ENCODE measurements at places on chromosomes 5 and 9. TPM values are rescaled to one million over a fixed set of nuclear protein-coding genes. Genes with fewer than 3 reads are reported as not detected.
A peak's percentile ranks its signal among the peaks of the same experiment; 100 is the strongest.

ZNF618 gene
- 3.7 TPM for total RNA-seq

GRXCR2 gene
- total RNA-seq = not detected

DNA sequence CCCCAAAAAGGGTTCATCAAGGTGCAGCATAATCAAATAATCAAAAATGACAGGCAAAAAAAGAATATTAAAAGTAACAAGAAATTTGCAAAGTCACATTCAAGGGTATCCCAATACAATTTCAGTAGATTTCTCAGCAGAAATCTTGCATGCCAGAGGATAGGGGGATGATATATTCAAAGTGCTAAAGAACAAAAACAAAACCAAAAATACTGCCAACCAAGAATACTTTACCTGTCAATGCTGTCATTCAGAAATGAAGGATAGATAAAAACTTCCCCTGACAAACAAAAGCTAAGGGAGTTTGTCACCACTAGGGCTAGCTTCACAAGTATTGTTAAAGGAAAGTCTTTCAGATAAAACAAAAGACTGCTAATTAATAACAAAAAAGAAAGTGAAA lies 68.7 kb upstream of the EDIL3 start:
- DNase-seq = no peak

- DNase-seq = no peak
These were observed 90.6 kb upstream of the CLINT1 start for GRCh38 chr5:157949520-157949919.

GRCh38 chr5:14041528-14042192 lies 97.2 kb upstream of the DNAH5 start:
- peak; percentile 75 for DNase-seq

DNA sequence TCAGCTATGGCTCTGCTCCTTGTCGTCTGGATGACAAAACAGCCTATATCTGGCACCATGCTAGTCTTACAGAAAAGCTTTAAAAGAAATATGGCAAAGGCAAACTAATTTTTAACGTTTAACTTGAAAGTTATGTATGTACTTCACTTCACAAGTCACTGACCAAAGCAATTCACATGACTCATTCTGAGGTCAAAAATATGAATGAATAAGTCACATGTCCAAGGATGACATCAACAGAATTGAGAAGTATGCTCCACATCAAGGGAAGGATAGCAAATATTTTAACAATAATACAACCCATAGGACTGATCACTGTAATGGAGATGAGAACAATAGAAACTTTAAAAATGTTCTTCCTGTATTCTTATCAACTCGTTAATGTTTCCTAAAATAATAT lies 1072.6 kb upstream of the NUDT12 start:
- DNase-seq = peak; percentile 14

PRRX2 gene
- not detected for total RNA-seq

ACTBL2 gene
- not detected for total RNA-seq

DNA sequence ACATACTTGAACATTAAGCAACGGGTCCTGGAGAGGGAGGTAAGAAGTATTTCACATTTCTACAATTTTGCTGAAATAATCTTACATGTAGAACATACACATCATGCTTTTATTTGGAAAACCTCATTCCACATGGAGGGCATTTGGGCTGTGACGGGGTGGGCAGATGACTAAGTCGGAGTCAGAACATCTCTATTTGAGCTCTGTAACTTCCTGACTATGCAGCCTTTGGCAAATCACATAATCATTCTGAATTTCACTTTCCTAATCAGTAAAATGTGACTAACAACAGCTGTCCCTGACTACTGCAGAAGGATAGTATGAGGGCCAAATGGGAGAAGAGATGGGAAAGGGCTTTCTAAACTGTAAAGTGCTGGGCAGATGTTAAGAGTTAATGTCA lies 17.1 kb upstream of the IL6ST start:
- DNase-seq = peak; percentile 92

IFNK gene
- total RNA-seq = not detected

HAPLN1 gene
- total RNA-seq = under 0.01 TPM

GRCh38 chr9:5442400-5443011 lies 4.8 kb upstream of the PLGRKT start:
- DNase-seq = peak; percentile 63

EMB gene
- 48.6 TPM for total RNA-seq

DNA sequence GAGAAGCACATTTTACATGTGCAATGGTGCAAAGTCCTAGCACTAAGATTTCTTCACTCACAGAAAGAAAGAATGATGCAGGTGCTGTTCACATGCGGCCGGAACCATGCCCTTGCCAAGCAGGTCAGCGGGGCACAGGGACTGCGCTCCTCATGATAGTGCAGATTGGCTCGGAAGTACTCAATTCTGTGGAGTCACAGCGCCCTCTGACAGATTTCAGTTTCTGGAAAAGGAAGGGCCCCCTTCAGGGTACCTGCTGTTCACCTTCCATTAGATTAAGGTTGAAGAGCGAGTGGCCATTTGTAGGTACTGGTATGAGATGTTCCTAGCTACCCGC lies 75.7 kb downstream of the TMC1 start:
- no peak for DNase-seq

DNA sequence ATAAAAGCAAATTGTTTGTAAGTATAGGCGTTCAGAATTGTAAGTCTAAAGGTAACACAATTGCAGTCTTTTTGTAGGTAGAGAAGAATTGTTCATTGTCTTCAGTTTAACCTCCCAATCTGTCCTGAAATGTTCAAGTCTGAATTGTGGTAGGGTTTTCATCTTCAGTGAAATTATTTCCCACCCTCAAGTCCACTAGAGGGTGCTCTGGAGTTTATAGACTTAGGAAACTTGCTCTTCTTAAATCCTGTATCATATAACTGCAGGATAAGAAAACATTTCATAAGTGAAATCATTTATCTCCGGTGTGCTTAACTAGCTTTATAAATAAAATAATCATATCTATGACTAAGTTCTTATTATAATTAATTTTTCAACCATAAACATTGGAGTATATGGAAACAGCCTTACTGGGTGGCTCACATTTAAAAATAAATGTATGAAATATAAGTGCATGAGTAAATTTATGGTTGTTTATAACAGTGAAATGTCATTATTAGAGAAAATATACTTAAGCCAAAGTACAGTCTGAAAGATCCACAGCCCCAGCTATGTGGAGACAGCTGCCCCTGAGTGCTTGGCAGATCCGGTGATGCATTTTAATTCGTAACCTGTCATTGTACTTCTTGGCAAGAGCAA lies 182.4 kb upstream of the OTULINL start:
- peak; percentile 74 for DNase-seq

DNA sequence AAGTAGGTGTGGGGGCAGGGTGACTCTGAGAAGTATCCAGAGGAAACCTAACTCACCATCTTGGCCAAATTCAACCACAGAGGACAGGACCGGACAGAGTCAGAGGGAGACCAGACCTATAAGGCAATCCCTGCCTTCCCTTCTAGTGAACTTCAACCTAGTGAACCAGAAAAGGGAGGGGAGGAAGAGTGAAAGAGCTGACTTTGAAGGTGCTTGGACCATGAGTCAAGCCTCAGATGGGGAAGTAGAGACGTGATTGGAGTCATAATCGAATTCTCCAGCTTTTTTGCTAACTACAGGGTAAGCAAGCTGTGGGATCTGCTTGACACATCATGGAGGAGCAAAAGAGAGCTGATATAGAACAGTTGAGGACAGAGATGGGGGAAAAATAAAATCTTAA lies 18.8 kb upstream of the KIF2A start:
- DNase-seq = no peak

DNA sequence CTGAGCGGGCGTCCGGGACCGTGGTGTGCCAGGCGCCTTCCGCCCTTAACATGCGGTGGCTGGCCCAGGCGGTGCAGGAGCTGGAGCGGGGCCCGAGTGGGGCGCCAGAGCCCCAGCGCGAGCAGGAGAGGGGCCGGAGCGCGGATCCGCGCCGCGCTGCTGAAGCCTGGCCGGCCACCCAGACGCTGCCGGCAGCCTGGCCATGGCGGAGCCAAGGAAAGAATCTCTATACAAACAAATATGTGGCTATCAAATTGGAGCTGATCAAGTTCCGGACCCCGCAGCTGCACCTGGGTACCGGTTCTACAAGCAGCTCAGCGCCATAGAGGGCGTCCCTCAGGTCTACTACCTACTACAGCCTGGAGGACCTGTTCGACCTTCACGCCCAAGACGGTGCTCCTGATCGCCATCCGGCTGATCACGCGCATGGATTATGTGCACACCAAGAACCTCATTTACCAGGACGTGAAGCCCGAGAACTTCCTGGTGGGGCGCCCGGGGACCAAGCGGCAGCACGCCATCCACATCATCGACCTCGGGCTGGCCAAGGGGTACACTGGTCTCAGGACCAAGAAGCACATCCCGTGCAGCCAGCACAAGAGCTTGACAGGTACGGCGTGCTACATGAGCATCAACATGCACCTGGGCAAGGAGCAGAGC lies 55.8 kb downstream of the JAK2 start:
- DNase-seq = no peak

DNA sequence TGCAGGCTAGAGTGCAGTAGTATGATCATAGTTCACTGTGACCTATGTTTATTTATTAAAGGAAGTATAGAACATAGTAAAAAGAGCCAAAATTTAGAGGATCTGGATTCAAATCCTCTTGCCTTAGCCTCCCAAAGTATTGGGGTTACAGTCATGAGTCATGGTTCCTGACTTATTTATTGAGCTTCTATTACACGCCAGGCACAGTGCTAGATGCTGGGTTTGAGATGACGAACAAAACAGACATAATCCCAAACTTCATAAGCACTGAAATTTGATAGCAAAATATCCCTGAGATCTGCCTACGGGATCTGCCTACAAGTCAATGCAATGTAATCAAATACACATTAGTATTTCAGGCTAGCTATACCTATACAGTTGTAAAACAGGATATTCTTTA lies 2.5 kb downstream of the KIAA0825 start:
- DNase-seq = no peak

DNA sequence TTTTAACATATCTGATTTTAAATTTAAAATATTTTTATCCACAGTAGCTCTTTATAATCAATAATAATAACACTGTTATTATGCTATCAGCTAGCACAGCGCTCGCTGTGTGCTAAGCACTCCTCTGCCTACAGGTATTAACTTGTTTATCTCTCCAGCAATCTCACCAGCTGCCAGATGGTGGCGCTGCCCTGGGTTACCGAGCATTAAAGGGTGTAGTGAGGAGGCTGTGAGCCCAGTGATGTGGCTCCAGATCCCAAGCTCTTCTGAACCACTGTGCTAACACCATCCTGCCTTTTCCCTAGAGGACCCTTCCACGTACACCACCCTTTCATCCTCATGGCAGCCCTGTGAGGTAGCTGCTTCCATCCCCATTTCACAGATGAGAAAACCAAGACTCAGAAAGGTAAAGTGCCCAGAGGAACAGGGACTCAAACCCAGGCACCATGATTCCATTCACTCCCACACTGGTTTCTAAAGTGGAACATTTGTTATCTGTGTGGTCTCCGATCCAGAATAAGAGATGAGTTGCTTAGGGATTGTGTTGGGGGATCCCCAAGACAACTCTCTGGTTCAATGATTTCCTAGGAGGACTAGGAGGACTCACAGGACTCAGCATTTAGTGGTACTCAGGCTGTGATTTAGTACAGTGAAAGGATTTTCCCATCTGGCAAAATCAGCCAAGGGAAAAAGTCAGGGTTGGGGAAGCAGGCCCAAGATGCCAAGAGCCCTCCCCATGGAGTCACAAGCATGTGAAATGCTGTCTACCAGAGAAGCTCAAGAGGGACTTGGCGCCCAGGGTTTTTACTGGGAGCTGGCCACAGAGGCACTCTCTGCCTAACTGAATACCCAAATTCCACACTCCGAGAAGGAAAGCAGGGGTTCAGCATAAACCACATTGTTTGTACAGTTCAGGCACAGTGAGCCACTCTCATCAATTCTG lies 7.0 kb downstream of the IGFBPL1 start:
- DNase-seq = peak; percentile 40

ADCY2 gene
- not detected for total RNA-seq

- DNase-seq = no peak
These were observed 65.3 kb downstream of the SH3RF2 start for GRCh38 chr5:146001544-146002190.

DNA sequence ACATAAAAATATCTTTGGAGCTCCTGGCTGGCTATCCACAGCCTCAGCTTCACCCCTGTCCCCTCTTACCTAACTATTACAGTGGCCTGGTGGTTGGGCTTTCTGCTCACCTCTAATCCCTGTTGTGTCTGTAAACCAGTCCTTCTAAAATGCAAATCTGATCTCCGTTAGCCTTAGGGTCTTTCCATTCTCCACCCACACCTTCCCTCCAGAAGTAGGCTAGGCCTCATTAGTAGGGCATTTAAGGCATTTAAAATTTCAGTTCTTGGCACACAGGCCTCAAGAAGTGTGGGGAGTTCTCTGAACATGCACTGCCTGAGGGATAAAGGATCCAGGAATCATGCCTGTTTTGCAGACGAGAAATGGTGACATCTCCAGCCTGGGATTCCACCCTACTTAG lies 26.4 kb upstream of the STC2 start:
- no peak for DNase-seq

GRCh38 chr5:12772276-12772675 lies 868.0 kb upstream of the CTNND2 start:
- no peak for DNase-seq

TLE1 gene
- 39.5 TPM for total RNA-seq

- no peak for DNase-seq
These were observed 70.5 kb upstream of the LRRTM2 start for GRCh38 chr5:138945421-138946240.

- no peak for DNase-seq
These were observed 30.2 kb upstream of the F2R start for GRCh38 chr5:76685704-76686103.

- DNase-seq = peak; percentile 91
These were observed 3.8 kb downstream of the FAM219A start for GRCh38 chr9:34454571-34455065.

DNA sequence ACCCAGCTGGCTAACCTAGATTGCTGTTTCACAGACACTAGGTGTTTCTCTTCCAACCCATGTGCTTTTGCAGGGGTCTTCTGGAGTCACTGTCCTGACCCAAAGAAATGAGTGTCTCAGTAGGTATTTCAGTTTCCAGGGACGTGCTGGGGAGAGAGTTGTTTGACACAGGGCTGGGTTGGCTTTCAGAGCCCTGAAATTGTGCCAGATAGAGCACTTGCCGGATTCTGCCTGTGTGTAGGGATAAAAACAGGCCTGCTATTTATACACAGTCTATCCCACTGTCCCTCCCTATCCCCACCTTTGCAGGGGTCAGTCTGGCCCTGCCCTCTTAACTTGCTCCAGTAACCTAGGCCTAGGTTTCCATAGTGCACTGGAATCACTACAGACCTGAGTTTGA lies 957 bp upstream of the HBEGF start:
- no peak for DNase-seq

DNA sequence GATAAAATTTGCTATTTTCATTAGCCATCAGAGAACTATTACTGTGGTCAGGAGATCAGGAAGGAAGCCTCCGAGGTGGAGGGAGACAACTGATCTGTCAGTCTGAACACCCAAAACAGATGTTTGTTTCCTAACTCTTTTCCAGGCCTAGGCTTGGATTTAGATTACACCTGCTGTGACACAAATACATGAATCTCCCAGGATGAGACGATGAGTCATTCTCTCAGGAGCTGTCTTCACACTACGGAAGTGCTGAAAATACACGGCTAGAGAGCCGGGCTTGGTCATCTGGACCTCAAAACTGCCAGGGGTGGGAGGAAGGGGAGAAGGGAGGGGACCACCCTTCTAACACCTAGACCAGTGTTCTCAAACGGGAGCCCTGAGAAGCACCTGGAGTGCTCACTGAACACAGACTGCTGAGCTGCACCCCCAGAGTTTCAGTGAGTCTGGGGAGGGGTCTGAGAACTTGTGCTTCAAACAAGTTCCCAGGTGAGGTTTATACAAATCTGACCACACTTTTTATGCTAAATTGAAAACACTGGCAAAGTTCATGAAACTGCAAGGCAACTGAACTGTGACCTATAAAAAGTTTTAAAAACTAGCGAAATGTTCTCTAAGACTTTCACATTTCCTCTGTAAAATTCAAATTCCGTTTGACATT lies 80.3 kb upstream of the EQTN start:
- DNase-seq = peak; percentile 14

Measured in LHCN-M2 (cell line).